ENCODE measurements at places on chromosomes 16 and 17.

- DNase-seq: no peak
Observed at GRCh38 chr17:9380361-9380760, 195.3 kb downstream of the STX8 start.

DNA sequence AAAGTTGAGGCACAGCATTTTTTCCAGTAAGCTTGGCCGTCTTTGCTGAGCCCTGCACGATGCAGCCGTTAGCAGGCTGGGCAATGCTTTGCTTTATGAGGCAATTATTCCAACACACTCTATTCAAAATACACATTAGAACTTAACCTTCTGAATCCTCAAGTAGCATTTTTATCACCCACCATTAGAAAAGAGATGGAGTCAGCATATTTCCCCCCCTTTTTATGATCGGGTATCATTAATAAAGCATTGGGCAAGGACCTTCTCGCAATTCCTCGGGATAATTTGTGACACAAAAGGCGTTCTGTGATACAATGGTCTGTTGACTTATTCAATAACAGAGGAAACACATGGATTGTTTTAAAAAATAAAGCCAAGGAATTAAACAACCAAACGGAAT lies 374.5 kb upstream of the RBFOX1 start:
- DNase-seq: no peak

- DNase-seq: peak; percentile 7
Observed at GRCh38 chr17:66633317-66633965, 201.5 kb upstream of the CACNG5 start.

- peak; percentile 63 for DNase-seq
Observed at GRCh38 chr16:2520784-2521531, 787 bp downstream of the AMDHD2 start.

- no peak for DNase-seq
Observed at GRCh38 chr16:89300311-89300975, 82.9 kb downstream of the ZNF778 start.

- peak; percentile 31 for DNase-seq
Observed at GRCh38 chr16:24921229-24921628, 75.5 kb downstream of the SLC5A11 start.

DNA sequence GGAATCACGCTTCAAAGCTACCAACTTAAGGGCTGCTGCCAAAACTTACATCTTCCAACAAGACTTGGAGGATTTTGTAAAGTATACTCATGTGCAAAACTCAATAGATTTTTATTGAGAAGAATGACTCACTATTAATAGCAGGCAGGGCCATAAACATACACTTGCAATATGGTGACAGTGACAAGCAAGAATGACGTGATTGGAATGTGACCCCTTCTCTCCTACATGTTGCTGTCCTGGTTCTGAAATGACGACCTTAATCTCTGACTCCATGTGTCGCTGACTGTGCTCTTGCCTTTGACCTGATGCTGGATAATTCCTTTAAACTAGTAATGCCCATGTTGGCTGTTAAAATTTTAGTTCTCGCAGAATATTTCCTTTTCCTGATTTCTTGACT lies 174.5 kb downstream of the PARN start:
- no peak for DNase-seq

- no peak for DNase-seq
Observed at GRCh38 chr16:78998879-78999278, 601.7 kb downstream of the MAF start.

DNA sequence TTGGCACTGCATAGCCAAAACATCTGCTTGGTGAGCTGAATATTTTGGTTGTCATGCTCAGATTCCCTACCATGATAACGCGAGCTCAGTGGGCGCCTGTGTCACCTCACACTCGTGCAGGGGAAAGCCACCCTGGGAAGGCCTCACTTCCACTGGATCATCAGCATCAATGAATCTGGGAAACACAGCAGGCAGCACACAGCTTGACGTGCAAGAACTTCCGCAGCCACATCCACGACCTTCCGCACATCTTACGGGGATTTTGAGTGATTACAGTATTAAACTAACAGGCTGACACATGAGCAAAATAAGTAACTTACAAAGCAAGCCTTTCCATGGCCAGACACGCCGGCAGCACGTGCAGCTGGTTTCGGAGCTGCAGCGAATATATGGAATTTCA lies 54.7 kb upstream of the FOXF1 start:
- no peak for DNase-seq

GRCh38 chr17:17628388-17629008 lies 37.0 kb upstream of the PEMT start:
- peak; percentile 36 for DNase-seq

DNA sequence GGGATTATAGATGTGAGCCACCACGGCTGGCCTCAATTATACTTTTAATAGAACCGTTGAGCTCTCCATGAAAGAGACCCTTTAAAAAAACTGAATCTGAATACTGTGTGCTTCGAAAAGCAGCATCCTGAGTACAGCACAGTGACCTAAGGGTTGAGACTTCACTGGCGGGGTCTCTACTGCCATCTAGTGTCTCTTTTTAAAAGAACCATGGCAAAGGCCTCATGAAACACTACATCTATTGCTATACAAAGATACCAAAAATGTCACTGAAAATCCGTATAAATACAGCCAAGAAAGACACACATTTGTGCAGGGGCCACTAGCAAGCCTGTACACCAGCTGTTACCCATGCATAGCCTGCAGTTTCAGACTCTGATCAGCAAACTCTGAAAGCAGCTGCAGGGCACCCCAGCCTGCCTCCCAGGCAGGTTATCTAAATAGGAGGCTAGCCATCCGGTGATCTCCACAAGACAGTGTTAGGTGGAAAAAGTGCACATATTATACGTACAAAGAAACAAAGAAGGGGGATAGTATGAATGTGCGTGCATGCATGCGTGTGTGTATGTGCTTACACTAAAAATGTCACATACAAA lies 35.3 kb downstream of the NPLOC4 start:
- peak; percentile 36 for DNase-seq

DNA sequence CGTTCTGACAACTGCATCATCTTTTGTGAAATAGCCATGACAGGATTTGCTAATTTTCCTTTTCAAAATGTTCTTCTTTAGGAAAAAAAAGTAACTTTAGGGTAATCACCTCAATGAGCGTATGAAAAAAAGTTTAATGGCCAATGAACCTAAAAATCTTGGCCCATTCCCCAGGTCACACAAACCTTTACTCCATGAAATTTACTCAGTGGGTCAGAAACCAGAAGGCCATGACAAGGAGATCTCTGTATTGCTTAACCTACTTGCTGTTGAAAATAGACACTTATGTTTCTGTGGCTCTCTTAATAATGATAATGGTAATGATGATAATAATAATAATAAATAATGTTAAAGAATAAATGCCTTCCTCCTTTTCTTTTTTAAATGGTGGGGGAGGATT lies 180.8 kb upstream of the IRX3 start:
- DNase-seq: no peak

DNA sequence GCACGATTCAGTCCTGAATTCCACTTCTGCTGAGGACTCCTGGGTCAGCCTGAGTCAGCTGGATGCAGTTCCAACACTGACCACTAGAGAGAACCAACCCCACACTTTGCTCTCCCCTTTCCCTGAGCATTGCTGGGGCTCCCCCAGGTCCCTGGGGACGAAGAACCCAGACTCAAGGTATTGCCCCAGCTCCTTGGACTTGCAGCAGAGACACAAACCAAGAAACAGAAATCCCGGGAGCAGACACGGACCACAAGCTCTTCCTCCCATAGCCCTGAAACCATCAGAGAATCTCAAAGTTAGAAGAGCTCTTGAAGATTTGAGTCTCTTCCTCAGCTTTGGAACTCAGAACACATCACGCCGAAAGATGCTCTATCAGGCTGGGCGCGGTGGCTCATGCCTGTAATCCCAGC lies 678 bp upstream of the GH1 start:
- peak; percentile 74 for DNase-seq

DNA sequence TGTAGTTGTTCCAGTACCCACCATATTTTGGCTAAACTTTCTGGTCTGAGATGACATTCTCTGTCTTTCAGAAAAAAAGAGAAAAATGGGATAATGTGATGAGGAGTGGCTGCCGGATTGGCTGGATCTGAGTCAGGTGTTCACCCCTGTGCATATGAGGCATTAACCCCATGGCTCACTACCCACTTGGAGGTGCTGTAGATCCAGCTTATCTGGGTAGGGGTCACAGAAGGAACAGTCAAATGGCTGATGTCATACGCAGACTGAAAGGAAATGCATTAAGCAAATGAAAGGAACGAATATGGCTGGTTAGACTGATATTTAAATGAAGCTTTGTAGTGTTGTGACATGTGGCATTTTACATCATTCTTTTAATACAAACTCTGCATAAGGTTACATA lies 17.3 kb downstream of the MAP2K6 start:
- no peak for DNase-seq

GRCh38 chr16:886084-886543 lies 84.7 kb downstream of the LMF1 start:
- no peak for DNase-seq

Data from activated gamma-delta T cell treated with Interleukin-2 at 50 U/mL for 16 hours (primary cell).